ENCODE measurements at places on chromosomes 12 and 14.

DNA sequence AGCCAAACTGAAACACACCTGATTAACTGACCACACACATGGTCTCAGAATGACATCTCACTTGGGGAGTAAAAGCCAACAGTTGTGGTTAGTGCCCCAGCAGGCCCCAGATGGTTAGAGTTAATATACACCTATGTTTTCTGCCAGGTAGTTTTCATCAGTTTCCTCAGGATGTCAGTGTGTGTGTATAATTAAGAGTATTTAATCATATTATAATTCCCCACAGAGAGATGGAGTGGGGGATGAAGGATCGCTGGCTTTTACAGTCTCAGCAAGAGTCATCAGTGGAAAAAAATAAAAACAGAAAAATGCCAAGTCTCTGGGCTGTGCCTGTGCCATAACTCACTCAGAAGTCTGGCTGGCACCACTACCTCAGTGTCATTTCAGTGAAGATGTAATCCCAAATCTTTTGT is 412.5 kb downstream of the ZFP36L1 start:
- no peak for DNase-seq

DNA sequence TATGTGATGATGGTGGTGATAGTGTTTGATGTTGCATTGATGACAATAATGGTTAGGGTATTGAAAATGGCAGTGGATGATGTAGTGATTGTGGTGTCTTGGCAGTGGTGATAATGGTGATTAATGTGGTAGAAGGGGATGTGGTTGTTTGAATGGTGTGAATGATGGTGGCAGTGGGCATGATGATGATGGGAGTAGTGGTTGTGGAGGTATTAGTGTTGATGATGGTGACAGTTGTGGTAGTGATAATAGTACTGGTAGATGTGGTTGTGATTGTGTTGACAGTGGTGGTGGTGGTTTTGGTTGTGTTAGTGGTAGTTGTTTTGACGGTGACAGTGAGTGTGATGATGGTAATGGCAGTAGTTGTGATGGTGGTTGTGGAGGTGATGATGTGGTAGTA is 1049.0 kb downstream of the VRK1 start:
- no peak for DNase-seq

DNA sequence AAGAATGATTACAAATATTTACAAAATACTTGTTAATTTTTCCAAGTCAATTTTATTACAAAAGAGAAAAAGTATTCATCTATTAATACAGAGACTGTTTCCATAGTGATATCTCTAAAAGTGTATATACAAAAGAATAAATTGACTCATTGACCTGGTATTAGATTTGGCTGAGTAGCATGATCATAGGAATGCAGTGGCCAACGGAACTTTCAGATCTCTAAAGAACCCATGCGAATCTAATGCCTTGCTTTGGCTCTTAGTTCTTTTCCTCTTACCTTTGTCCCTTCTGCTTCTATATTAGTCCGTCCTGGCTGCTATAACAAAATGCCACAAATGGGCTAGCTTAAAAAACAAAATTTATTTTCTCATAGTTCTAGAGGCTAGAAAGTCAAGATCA is 717.8 kb downstream of the TMTC2 start:
- no peak for DNase-seq

DNA sequence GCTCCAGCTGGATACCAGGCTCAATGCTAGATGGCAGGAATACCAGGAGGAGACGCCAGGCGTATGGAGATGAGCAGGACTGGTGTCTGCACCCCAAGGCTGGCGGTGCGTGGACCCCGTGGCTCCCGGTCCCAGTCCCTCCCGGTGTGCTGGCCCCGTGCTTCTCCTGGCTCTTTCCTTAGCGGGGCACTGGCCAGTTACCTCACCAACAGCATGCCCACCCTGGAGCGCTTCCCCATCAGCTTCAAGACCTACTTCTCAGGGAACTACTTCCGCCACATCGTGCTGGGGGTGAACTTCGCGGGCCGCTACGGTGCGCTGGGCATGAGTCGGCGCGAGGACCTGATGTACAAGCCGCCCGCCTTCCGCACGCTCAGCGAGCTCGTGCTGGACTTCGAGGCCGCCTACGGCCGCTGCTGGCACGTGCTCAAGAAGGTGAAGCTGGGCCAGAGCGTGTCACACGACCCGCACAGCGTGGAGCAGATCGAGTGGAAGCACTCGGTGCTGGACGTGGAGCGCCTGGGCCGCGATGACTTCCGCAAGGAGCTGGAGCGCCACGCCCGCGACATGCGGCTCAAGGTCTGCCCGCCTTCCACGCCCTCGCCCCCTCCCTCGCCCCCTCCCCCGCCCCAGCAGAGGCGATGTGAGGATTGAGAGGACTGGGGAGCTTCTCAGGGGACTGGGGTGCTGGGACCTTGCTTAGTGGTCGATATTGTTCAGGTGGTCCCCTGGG is 14.6 kb downstream of the VASH1 start:
- no peak for DNase-seq

- no peak for DNase-seq
Observed at GRCh38 chr14:49962621-49963020, 69.7 kb downstream of the ARF6 start.

DNA sequence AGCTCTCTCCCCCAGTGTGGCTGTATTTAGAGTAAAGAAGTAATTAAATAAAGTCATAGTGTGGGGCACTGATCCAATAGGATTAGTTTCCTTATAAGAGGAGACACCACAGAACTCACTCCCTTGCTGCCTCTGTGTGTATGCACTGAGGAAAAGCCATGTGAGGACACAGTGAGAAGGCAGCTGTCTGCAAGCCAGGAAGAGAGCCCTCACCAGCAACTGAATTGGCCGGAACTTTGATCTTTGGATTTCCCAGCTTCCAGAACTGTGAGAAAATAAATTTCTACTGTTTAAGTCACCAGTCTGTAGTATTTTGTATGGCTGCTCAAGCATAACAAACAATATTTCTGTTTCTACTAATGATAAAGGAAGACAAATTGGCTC is 368.7 kb upstream of the PRICKLE1 start:
- no peak for DNase-seq

GRCh38 chr14:69963966-69964365 is 84.8 kb downstream of the SMOC1 start:
- peak; percentile 18 for DNase-seq

DNA sequence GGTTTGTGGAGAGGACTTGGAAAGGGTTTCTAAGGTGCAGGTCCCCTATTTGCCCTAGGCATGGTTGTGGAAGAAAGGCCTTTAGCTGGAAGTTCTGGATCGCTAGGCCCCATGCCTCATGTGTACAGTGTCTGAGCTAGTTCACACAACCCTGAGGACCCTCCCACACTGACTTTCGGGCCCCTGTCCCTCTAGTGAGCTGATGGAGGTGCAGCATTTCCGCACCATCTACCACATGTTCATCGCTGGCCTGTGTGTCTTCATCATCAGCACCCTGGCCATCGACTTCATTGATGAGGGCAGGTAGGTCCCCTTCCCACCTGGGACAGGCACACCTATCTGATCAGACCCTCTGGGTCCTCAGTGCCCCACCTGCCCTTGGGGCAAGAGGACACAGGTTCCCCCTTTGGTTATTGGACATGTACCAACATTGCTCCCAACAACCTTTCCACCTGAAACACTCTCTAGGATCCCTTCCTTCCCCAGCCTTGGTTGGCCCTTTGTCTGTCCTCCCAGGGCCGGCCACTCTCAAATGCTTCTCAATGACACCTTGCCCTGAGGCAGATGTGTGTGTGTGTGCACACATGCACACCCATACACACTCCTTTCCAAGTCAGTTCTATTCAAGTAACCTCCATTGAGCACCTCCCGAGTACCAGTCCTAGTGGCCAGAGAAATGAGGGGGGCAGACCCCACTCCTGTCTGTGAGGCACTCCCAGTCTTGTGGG is 2.6 kb downstream of the SOAT2 start:
- DNase-seq: no peak

DNA sequence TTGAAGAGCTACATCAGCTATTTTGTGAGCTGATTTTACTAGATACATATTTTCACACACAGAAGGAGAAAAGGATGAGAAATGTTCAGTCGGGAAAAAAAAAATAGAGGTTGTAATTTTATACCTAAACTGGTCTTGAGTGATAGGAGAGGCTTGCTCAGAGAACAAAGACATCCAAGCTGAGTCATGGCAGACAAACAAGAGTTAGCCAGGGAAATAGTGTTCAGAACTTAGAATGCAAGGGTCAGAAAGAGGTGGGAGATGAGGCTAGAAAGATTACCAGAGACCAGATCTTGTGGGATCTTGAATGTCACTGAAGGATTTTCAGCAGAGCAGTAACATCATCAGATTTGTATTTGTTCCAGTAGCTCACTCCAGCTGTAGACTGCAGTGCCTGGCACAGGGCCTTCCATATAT is 121.9 kb upstream of the ATF1 start:
- DNase-seq: no peak

GRCh38 chr14:30533126-30533525 is 25.8 kb upstream of the G2E3 start:
- no peak for DNase-seq

DNA sequence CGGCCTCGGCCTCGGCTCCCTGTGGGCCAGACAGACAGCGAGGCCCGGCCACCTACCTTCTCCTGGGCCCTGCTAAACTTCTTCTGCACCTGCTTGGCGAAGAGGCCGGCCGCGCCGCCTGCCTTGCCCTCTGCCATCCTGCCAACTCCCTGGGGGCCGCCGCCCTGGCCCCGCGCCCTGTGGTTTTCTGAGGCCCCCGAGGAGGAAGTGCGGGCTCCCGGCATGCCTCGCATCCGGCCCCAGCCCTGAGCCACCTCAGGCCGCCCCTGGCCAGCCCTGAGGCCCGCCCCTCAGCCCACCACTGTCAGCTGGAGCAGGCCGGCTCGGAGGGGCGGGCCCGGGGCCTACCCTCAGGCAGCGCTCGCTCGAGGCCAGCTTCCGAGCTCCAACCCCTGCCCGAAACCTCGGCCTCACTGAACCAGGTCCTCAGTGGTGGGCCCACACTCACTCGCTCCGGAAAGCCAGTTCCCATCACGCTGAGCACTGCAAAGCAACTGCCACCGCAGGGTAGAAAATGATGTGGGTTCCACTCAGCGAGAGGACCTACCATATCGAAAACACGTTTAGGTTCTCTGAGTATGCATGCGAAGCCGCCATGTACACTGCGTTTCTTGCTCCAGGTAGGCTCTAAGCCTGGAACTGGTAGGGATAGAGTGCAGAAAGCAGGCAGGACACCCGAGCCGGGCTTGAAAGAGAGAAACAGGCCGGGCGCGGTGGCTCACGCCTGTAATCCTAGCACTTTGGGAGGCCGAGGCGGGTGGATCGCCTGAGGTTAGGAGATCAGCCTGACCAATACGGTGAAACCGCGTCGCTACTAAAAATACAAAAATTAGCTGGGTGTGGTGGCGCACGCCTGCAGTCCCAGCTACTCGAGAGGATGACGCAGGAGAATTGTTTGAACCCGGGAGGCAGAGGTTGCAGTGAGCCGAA is at the start of gene BIN2:
Gene BIN2 (minus strand): TSS at position 209 of the 930 bp plus-strand sequence. CDS start 72 bp downstream, at position 137.
- DNase-seq: no peak

GRCh38 chr12:99959549-99960170 is 25.1 kb downstream of the ANKS1B start:
- peak; percentile 29 for DNase-seq

- DNase-seq: no peak
Observed at GRCh38 chr12:92085040-92085735, 60.5 kb downstream of the BTG1 start.

- peak; percentile 37 for DNase-seq
Observed at GRCh38 chr12:131608740-131609690, 101.9 kb upstream of the SFSWAP start.

- DNase-seq: no peak
Observed at GRCh38 chr14:67332468-67332867, 27.1 kb downstream of the ATP6V1D start.

- DNase-seq: no peak
Observed at GRCh38 chr14:50122291-50122690, 5.9 kb upstream of the VCPKMT start.

- DNase-seq: no peak
Observed at GRCh38 chr14:100201701-100202100, 37.2 kb upstream of the YY1 start.

GRCh38 chr12:46915082-46915481 is 89.3 kb upstream of the SLC38A4 start:
- no peak for DNase-seq

GRCh38 chr14:57822081-57822480 is 43.8 kb downstream of the SLC35F4 start:
- DNase-seq: no peak

DNA sequence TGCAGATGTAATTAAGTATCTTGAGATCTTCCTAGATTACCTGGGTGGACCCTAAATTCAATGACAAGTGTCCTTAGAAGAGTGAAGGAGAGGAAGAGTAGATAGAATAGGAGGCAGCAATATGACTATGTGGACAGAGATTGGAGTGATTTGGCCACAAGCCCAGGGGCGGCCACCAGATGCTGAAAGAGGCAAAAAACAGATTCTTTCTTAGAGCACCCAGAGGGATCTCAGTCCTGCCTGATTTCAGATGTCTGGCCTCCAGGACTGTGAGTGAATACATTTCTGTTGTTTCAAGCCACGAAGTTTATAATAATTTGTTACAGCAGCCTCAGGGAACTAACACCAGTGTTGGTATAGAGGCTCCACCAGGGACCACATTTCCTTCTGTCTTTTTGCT is 67.3 kb downstream of the DACT1 start:
- DNase-seq: no peak

- DNase-seq: no peak
Observed at GRCh38 chr12:51371295-51371953, 19.8 kb downstream of the GALNT6 start.

GRCh38 chr12:120095736-120096135 is 20.8 kb downstream of the RAB35 start:
- DNase-seq: no peak

DNA sequence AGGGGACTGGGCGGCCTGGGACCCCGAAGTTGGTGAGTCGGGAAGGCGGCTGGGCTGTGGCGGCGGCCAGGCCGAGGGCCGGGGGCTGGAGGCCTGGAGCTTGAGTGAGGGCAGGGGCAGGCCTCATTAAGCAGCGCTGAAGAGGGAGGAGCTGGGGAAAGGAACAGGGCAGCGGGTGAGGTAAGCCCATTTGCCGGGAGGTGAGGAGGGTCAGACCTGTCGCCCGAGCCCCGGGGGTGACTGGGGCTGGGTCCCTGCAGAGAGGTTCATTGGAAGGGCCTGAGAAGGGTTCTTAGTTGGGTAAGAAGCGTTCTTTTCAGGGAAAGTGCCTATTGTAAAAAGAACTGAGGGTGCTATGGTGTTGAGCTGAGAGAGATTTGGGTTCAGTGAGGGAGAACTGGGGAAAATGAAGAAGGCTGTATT is 441 bp downstream of the RAB5B start:
- DNase-seq: peak; percentile 36

DNA sequence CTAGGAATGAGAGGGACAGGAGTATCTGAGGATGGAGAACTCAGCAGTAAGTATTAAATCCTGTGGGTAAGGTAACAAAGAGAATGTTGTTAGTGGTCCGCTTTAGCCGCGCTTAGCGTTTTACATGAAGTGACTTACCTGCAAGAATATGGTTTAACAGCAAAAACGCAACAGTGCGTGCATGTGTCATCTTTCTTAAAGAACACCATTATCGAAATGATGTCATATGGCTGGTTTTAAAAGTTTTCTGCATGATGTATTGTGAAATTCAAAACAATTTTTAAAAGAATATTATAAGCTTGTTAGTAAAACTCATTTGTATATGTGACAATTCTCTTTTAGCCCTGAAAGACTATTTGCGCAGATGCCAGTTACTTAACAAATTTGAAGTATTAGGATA is 1.7 kb downstream of the LEMD3 start:
- DNase-seq: peak; percentile 22

- no peak for DNase-seq
Observed at GRCh38 chr14:85363358-85363757, 166.6 kb upstream of the FLRT2 start.

- DNase-seq: no peak
Observed at GRCh38 chr12:132430838-132431774, 58.8 kb upstream of the FBRSL1 start.

All from NCI-H2081 (cell line).